ENCODE measurements at places on chromosomes 1 and 21.

DNA sequence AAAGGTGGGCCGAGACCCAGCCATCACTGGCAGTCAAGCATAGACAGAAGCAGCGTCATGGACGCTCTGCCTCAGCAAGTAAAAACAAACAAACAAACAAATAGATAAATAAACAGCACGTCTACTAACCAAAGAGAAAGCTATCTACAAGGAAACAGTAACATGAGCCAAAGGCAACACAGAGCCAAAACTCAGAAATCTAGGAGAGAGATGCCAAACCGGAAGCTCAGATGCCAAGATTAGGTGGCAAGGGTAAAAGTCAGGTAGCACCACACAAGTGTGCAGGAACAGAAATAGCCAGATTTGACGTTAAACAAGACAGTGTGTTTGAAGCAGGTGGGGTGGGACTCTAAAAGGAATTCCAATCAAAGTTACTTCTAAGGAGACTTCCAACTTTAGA lies 448.3 kb upstream of the NFIA start:
- no peak for DNase-seq

GRCh38 chr1:56123421-56123820 lies 455.9 kb downstream of the PLPP3 start:
- DNase-seq: no peak

- no peak for DNase-seq
Observed at GRCh38 chr1:180614730-180615129, 17.1 kb upstream of the XPR1 start.

DNA sequence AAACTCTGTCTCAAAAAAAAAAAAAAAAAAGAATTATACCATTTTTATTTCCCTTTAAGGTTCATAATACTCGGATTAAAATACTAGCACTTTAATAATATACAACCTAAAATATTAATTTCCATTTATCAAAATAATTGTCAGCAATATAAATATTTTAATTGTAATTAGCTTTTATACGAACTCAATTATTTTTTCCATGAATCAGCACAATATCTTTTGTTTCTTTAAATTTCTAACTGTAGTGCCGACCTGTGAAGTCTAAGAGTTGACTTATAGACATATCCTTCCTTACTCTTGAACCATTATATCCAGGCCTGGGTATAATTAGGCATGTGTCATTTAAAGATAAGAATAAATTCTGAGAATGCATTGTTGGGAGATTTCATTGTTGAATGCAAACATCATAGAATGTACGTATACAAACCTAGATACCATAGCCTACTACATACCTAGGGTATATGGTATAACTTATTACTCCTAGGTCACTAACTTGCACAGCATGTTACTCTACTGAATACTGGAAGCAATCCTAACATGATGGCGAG lies 996.7 kb upstream of the TMPRSS15 start:
- no peak for DNase-seq

DNA sequence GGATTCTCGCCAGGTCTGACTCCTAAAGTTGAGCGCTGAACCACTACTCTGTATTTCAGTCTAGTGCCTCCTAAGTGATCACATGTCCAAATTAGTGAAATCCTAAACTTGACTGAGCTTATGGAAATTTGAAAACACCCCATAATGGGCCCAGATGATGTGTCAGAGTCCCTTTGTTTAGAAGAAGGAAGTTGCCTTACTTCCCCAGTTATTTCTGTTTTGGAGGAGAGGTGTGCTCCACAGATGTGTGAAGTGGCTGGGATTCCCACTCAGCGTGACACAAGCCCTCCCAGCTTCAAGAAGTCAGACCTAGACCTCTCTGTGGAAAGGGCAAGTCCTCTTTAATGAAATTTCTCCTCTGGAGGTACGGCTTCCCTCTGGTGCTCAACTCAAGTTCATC lies 188.8 kb downstream of the TTLL7 start:
- no peak for DNase-seq

DNA sequence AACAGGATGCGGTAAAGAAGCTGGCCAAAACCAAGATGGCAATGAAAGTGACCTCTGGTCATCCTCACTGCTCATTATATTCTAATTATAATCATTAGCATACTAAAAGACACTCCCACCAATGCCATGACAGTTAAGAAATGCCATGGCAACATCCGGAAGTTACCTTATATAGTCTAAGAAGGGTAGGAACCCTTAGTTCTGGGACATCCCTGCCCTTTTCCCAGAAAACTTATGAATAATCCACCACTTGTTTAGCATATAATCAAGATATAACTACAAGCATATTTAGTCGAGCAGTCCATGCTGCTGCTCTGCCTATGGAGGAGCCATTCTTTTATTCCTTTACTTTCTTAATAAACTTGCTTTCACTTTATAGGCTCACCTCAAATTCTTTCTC lies 79.8 kb downstream of the DDX20 start:
- DNase-seq: no peak

DNA sequence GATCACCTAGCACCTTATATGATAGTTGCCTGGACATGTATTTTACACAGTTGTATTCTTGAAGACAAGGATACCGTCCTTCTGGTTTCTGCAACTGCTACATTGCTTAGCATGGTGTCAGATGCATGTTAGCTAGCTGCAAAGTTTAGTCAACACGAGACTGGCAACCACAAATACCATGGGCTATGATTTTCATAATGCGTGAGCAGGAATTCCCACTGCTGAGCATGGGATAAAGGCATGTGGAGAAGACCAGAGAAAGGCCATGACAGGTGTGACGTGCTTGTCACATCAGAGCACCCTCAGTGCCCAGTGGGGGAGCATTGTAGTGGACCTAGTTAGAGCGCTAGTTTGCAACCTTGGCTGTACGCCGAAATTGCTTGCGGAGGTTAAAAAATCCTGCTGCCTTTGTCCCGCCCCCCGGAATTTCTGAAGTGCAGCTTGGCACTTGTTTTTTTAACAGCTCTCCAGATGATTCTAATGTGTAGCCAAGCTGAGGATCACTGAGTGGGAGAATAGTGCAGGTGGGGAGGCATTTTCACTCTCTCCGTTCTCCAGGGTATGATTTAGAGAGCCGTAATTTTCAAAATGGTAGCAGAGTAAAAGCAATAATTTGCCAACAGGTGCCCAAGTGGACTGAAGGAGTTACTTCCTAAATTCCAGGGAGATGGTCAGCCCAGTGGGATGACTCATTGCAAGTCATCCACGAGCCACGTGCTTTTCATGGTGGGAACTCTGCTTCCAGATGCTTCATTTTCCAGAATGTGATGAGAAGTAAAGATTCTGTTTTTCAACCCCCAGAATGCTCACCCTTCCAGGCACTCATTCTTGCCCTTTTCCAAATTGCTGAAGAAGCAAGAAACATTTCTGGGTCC lies 81.0 kb downstream of the CNIH3 start:
- no peak for DNase-seq

All from activated CD4-positive, alpha-beta T cell treated with anti-CD3 and anti-CD28 coated beads, Interleukin-2, amount 50 U/mL, for 48 hours (primary cell).